ENCODE measurements at places on chromosomes 11 and 22.

DNA sequence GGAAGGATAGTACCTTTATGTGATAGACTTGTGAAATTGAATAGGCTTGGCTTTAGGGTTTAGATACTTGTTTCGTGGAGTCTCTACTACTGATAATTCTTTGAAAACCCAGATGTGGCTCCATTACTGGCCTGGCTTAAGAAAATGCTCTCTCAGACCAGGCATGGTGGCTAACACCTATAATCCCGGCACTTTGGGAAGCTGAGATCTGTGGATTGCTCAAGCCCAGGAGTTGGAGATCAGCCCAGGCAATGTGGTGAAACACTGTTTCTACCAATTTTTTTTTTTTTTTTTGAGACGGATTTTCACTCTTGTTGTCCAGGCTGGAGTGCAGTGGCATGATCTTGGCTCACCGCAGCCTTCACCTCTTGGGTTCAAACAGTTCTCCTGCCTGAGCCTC lies 40.9 kb downstream of the ATG13 start:
- DNase-seq, result no peak

DNA sequence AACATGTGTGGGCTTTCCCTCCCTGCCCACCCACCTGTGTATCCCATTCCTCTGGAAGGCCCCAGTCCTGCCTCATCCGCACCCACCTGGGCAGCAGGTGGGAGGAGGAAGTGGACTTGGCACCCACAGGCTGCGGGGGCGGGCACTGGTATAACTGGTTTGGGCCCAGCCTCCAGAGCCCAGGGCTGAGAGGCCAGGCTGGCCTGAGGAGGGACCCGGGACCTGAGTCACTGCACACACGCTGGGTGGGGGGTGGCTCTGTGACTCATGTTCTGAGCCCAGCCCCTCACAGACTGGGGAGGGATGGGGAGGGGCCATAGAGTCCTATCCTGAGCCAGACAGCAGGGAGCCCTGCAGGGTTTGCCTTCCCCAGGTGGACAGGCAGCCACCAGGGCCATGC lies 16.7 kb downstream of the PHLDA2 start:
- no peak for DNase-seq

GRCh38 chr11:120403966-120404365 lies 67.8 kb downstream of the ARHGEF12 start:
- no peak for DNase-seq

GRCh38 chr11:797296-798092 lies 587 bp downstream of the SLC25A22 start:
- DNase-seq, result peak; percentile 77

GRCh38 chr22:47374901-47375575 lies 612.6 kb downstream of the TBC1D22A start:
- DNase-seq, result no peak

- DNase-seq, result no peak
These were observed 65.0 kb downstream of the SEZ6L start for GRCh38 chr22:26234296-26234695.

GRCh38 chr22:46574993-46575910 lies 37.8 kb upstream of the CELSR1 start:
- no peak for DNase-seq

DNA sequence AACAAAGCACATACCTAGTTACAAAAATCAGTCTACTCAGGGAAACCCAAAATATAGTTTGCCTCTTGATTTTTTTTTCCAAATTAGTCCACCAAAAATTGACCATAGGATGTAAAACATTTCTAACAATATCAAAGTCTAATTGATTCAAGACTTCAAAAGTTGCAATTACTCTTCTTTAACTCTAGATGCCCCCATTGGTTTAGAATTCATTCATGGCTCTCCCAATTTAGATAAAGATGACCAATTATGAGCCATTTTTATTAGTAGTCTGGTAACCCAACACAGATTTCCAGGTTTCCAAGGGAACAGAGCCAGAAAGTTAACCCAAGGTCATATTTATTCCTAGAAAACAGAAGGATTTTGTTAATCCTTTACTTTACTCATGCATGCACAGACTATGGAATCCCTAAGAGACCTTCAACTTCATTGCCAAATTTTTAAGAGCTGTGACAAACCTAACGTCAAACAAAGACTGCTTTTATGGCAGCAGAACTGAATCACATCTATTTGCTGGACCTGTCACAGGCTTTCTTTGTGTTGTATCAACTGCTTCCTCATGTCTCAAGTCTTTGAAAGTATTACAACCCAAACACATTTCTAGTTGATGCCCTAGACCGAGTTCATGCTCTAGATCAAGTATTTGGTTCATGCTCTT lies 55.3 kb downstream of the C22orf42 start:
- no peak for DNase-seq

DNA sequence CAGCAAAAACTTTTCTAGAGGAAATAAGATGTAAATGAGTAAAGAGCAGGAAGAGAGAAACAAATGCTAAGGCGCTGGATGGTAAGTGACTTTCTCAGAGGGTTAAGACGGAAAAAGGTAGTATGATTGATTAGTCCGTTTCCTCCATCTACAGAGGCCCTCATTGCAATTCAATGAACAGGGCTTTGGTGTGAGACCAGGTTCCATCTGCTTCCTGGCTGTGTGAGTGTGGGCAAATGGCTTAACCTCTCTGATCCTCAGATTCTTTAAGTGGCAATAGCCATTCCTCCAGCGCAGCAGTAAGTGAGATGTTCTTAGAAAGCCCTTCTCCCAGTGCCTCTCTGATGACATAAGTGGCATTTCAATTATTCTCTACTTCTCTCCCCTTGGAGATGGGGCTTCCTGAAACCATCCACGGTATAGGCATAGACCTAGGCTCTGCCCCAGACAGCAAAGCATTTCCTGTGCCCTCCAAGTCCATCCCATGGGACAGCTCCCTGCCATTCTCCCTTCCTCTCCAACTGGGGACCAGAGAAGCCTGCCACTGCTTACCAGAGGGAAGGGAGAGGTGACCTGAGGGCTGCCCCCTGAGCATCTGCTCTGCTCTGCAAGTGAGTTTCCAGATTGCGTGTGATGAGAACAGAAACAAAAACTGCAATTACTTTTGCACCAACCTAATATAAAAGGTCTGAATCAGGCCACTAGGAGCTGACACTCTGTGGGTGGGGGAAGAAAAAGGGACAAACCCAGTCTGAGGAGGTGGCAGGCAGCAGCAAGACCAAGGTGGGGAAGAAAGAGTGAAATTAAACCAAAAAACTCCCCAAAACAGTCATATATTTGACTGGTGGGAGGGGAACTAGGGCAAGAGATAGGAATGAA lies 12.7 kb upstream of the CD44 start:
- no peak for DNase-seq

DNA sequence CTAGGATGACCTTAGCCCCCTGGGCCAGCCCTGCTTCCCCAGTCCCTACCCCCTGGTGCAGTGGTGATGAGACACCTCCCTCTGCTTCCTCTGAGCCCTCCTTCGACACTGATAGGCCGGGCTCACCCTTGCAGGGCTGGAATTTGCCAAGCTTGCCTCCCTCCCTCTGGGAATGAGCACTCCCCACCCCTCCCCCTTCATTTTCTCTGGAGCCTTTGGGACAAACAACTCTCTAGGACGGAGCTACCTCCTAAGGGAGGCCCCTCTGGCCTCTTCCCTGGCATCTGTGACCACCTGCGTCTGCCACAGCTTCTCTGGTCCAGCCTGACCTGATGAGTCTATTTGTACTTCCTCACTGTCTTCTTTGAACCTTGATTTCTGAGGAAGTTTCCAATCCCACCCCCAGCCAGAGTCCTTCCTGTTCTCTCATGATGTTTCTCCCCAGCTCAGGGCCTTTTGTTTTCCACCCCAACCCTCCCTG lies 53.3 kb upstream of the ADA2 start:
- no peak for DNase-seq

DNA sequence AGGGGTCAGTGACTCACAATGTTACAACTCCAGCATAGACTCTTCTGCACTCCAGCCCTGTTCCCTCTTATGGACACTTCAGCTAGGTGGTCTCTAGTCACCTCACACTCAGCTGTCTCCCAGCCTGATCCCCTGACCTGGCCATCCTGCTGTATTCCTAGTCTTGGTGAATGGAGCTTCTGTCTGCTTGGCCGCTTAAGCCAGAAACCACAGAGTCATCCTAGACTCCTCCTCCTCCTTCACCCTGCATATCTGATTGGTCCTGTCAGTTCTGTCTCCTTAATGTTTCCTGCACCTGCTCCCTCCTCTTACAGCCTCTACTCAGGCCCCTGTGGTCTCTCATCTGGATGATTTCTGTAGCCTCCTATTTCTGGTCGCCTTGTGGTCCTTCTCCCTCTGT lies 144.9 kb downstream of the HIPK3 start:
- no peak for DNase-seq

DNA sequence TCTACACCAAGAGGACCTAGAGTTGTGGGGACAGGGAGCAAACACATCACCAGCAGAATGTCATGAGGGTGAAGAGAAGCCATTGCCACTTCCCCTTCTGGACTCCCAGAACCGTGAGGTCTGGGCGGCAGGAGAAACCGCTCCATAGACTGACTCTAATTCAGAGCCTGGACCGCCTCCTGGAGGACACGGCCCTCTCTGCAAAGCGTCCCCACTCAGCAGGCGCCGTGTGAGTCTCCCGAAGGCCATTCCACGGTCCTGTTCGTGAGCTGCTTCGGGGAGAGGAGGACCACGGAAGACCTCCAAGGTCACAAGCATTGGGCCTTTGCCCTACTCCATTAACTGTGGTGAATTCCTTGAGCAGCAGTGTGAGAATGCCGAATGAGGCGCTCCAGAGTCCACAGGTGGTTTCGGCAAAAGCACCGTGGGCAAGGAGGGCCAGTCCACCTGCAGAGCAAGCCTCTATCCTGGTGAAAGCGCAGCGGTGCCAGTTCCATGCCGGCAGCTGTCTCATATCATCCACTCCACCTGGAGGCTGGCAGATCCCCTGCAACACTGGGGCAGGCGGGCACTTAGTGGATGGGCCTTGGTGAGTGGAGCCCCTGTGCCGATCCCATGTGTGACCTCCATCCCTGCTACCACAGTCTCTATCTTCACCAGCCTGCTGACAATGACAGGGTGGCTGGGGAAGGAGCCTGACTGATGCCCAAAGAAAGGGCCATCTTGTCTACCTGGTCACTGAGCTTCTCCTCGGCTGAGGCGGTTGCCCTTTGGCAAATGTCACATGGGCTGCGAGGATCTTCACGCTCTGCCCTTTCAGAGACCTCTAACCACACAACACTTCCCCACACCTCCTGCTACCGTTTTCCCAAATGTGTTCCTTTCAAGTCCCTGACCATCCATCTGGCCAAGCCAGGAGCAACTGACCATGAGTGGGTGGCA lies 7.5 kb downstream of the C11orf21 start:
- no peak for DNase-seq

DNA sequence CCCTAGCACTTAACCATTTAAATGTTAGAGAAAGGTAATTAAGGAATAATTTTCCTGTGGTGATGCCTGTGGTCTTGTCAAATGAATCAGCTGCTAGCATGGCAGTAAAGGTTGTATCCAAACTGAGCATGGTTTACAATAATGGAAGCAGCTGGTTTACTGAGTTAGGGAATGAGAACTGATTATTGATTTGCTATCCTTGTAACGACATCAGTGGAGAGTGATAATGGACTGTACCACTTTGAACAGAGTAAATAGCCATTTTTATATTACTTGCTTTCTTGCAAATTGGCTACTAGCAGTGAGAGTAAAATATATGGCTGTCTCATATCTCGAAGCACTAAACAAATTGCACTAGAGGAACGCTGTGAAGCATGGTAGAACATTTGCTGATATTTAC lies 589.0 kb upstream of the ANO5 start:
- DNase-seq, result no peak

GRCh38 chr22:37917874-37918548 lies 11.9 kb downstream of the MICALL1 start:
- DNase-seq, result no peak

GRCh38 chr11:80868831-80869230 lies 1428.0 kb upstream of the TENM4 start:
- DNase-seq, result no peak

Data from NCI-H1092 (cell line).